ENCODE measurements at places on chromosomes 6 and 20.

DNA sequence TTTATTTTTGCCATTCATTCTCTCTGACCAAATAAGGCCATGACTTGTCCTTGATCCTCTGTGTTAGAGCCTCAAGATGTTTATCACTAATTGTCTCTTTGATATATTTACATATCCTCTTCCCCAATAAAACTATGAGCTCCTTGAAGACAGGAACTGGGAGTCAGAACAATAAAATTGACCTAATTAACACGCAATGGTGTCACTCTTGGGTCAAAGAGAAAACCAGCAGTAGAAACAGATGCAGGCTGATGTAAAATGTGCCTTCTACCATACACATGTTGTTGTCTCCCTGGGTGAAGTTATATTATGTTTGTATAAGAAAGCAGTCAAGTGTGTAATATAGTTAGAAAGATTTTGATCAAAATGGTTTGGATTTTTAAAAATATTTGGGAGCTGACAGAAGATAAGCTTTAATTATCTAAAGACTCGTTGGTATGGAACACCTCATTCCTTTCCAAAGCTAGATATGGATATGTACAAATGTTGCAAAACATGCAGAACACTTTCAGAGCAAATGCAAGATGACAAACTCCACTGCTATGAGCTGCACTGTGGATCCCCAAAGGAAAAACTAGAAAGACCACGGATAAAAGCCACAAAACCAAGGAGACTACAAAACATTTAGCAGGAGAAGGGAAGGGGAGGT, 109.7 kb upstream of the STMND1 start:
- DNase-seq = no peak

GRCh38 chr6:148404456-148405054, 61.9 kb downstream of the SASH1 start:
- DNase-seq = no peak

DNA sequence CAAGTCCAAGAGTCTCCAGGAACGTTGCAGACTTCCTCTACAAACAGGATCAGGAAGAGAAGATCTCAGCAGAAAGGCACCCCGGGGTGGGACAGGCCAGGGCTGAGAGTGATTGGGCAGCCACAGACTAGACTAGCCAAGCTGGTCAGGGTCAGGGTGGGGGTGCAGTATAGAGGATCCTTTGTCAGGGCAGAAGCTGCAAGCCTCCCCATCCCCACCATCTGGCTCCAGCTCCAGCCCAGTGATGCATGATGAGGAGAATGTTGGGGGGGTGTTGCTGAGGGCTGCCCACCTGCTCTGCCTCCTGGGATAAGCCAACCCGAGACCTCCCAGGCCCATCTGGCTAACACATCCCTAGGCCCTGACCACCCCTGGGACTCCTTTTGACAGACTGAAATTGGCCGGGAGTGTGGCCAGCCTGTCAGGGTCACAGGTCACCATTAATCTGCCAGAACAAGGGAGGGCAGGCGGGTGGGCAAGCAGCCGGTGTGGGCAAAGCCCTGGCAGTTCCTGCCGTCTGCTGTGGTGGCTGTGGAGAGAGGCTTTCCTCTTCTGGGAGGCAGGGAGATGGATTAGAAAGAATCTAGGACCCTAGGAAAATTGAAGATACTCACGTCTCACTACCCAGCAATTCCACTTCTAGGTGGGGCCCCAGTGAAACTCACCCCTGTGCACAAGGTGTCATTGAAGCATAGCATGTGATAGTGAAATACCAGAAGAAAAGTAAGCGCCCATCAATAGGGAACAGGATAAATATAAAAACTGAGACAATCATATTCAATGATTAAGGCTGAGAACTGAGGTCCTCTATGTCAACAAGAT, 22.1 kb upstream of the SNTA1 start:
- DNase-seq = no peak

DNA sequence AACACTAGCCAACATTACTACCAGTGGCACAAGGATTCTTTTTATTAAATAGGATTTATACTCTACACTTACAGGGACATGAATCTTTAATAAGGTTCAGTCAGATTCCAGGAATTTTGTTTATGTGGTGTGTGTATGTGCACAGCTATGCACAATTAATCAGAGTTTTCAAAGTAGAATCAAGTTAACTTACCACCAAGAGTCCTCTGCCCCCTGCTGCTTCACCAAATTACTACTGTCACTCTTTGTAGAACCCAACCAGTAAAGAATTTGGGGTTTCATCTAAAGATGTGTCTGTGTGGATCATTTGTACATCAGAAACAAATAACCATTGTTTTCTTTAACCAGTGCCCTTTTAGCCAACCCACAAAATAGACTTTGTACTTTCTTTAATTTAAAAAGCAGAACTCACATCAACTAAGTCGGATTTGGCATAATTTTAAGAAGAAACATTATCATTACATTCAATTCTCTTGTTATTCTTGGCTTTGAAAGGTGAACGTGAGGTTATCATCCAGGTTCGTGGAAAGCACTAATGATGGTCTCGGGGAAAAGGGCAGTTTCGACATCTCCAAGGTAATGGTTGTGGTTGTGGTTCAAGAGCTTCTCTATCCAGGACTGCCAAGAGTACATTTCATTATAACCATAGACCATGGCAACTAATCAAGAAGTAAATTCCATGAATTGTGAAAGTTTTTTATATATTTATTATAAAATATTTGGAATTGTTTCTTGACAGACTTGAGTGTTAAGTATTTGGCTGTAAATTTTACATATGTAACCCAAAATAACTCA, 514.3 kb upstream of the ID4 start:
- DNase-seq = no peak

DNA sequence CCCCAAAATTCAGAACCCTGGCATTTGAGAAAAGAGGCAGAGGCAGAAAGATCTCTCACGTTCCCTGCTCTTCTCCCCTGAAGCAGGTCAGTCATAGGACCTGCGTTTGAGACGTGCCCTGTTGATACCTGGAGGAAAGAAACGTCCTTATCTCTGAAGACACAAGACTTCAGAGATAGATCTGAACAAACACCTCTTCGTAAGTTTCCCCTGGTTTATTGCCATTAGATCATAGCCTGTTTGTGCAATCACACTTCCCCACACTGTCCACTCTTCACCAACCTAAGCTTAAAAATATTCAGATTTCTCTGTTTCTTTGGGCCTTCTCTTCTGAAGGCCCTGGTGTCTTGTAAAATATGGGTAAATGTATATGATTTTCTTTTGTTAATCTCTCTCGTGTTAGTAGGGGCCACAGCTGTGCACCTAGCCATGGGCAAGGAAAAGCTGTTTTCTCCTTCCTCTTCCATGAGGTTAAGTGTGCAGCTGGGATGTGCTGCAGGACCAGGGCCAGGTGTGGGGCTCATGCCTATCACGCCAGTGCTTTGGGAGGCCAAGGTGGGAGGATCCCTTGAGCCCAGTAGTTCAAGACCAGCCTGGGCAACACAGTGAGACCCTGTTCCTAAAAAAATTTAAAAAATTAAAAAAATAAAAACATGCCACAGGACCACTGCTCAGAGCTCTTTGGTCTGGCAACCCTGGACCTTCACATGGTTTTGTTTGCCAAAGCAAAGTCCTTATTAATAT, 4.7 kb upstream of the SLC22A2 start:
- DNase-seq = no peak
